Thoracic aorta (tissue), 2 donors: ENCODE measurements at places on chromosomes 4 and X.

DNA sequence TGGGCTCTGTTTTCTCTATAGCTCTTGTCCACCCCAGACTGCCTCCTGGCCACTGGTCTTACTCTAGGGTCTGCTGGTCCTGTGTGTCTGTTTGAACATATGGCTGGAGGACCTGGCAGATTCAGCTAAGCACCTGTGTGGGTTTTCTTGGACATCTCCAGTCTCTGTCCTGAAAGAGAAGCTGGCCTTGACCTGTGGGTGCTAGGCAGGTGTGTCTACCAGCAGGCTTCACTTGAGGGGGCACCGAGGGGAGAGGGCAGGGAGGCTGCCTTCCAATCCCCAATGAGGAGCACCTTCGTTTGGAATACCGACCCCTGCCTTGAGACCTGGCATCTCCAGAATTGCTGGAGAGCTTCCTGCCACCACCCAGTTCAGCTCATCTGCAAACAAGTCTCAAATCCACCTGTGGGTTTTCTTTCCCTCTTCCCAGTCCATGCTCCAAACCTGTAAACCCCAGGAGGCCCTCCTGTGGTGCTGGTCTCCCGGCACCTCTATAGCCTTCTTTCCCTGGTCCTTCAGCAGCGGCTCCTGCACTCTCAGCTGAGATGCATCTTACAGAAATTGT is 45.2 kb downstream of the HTRA3 start:
- no peak for DNase-seq

GRCh38 chr4:22531311-22532019 is 15.6 kb upstream of the ADGRA3 start:
- DNase-seq: no peak

GRCh38 chr4:67446811-67447210 is 98.5 kb downstream of the CENPC start:
- no peak for DNase-seq

DNA sequence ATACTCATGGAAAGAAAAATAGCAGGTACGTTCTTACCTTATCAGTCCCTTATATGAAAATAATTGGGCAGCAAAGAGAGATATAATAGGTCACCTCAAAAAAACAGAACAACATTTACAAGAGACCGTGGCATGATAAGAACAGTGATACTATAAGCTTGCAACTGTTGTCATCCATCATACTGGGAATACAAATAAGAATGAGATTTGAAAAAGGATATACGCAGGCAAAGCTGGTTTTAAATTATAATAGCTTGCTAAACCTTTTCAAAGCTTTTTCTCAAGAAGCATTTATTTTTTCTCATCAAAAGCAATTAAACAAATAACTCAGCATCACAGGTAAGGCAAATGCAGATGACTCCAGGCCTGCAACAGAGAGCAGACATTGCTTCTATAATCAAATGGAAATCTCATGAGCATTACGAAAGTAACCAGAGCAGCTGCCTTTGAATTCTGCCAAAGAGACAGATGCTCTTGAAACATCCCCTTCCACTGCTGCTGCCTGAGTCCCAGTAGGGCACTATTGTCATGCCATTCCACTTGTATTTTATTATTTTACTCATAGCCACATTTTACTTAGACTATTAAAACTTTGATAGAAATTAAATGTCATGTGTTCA is 620.6 kb upstream of the GNPDA2 start:
- DNase-seq: no peak

DNA sequence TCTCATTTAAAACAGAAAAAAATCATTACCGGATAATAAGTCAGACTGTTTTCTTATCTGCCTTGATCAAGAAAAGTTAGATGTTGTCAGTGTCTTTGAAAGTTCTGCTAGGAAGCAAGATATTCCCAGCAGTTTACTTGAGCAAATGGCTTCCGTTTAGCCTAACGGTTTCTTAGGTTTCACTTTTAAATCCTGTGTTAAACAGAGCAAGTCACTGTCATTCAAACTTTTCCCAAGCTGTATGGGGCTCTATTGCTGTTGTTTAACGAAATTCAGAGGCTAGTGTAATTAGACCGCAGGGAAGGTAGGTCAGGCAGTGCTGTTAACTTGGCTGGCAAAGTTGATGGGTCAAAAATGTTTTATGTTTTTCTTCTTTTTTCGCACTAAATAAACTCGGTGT is 80.3 kb upstream of the NEIL3 start:
- DNase-seq: no peak

DNA sequence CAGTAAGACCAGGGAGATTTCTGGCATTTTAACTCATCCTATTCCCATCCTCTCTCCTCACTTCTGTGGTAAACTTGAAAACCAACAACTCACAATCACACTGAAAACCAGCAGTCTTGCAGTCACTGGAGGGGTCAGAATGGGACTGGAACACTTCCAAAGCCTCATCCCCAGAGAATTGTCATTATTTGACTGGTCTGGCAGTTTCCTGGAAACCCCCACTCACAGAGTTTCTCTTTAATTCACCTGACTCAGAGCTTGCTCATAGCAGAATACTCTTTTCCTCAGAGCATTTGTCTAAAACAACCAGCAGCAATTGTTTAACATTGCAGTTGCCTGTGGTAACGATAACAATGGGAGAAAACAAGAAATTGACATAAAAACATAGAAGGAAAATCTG is 7.3 kb upstream of the RAB9B start:
- no peak for DNase-seq

DNA sequence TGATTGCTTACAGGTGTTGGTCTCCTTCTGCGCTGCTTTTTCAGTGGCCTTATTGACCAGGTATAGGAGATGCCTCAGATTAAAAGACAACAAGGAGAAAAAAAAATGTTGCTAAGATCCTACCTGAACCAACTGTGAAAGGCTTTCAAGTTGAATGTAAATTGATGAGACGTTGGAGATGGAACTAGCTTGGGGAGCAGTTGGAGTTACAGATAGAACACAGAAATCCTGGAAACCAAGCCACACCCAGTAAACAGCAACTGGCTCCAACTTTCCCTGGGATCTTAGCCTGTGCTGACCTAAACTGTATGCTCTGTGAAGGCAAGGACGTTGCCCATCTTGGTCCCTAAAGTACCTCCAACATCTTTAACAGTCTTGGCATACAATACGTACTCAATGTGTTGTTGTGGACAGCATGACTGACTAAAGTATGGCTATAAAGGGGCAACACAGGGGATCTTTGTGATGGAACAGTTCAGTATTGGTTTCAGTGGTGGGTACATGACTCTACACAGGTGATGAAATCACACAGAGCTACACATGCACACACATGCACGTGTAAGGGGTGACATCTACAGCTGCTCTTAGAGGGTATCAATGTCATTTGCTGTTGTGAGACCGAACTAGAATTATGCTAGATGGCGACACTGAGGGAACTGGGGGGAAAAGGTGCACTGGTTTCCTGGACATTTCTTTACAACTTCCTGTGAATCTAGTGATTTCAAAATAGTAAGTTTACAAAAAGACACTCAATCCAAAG is 22.3 kb downstream of the GAB3 start:
- no peak for DNase-seq

DNA sequence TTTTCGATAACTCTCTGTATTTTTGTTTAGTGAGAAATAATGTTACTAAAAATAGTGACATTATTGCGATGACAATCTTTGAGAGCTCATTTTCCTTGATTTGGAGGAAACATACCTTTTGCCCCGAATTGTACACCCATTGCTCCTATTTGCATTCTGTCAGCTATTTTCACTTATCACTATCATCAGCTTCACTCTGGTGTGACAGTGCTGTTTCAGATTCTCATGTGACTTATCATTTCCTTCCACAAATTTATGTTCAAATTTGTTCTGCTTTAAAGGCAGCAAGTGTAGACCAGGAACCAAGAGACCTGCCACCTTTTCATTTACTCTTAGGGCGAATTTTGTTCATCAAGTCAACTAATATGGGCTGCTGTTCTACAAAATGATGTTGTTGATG is 179.4 kb downstream of the RBM46 start:
- no peak for DNase-seq

DNA sequence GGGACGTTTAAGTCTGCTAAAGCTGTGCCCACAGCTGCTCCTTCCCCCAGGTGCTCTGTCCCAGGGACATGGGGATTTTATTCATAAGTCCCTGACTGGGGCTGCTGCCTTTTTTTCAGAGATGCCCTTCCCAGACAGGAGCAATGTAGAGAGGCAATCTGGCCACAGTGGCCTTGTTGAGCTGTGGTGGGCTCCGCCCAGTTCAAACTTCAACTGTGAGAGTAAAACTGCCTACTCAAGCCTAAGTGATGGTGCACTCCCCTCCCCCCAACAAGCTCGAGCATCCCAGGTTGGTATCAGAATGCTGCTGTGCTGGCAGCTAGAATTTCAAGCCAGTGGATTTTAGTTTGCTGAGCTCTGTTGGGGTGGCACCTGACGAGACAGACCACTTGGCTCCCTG is 1371.4 kb downstream of the ADGRL3 start:
- no peak for DNase-seq

DNA sequence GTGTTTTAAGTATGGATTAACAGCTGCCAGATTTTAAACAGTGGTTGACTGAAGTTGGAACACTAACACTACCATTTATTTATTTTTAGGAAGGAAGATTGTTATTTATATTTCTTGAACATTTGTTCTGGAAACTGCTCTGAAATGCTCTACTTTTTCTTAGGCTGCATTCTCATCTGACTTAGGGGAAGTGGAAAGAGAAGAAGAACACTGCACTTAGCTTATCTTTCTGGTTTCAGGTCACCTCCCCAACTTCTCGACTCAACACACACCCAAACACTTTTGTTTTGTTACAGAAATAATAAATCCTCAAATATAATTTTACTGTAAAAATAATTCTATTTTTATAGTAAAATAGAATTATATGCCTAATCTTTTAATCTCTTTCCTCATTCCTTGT is 18.6 kb downstream of the BLTP1 start:
- DNase-seq: no peak

DNA sequence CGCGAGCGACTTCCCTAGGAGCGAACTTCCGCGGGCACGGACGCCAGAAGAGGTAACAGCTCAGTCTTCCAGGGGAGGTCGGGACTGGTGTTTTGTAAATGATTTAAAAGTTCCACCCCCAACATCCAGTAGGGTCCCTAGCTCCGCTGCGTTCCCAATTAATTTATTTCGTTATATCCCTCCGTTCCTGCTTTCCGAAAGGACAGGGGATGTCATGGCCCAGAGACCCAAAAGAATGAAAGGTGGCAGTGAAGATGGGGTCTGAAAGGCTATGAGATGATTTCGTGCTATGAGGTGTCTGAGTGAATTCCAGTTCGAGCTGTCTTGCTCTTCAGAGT is 373 bp upstream of the SMIM43 start:
- DNase-seq: no peak
